Stimulated activated CD4-positive, alpha-beta T cell treated with anti-CD3 and anti-CD28 coated beads, Interleukin-1b, Interleukin-23, amount 100 ng/mL, for 48 hours (primary cell): ENCODE measurements at places on chromosomes 5 and 9.

DNA sequence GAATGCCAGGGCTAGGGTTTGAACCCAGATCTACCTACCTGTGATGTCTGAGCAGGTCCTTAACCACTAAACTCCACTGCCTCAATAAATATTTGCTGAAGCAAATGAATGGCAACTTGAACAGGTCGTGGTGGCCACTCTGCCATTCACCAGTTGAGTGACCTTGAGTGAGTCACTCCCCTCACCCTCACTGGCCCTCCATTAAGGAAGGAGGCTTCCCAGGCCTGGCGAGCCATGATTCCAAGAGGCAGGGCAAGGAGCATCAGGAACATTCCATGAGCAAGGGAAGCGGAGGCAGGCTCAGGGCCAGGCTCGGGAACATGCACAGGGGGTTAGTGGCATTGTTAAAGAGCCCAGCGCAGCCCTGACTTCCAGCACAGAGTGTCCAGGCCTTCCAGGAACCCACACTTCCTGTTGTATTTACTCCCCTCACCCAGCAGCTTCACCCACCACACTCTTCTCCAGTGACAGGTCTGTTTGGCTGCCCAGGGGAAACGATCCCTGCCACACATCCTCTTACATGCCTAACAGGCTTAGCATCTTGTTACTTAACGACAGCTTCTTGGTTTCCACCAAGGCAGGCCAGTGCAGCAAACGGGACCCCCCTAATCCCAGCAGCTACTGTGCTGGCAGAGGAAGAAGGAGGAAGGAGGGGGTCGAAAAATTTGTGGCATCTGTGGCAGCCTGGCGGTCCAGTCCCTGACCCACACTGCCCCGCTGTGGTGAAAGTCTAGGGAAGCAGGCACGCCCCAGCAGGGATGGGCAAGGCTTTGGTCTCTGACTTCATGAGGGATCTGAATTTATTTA lies 43.7 kb upstream of the TTC1 start:
- no peak for DNase-seq

DNA sequence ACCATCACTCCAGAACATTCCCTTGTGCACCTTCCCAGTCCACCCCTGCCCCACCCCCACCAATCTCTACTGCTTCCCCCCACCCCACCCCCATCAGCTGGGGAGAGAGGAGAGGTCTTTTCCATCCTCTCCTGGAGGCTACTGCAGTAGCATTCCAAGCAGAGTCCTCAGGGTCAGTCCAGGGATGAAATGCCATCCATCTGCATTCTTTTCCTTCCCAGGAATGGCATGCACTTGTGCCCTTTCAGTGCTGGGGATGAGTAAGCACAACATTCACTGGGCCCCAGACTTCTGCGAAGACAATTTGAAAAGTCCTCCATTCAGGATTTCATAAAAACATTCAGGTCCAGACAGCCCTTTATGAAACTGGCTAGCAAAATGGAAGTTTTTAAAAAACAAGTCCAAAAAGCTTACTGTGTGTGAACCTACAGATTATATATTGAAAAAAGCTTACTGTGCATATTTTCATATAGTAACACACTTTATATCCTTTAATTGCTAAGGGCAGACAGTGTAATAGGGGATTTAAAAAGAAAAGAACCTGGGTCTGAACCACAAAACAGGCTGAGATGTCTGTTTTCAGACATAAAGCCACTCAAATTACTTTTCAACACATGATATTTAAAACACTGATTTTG lies 50.0 kb upstream of the GOLPH3 start:
- no peak for DNase-seq

- peak; percentile 37 for DNase-seq
Measured at GRCh38 chr5:168947212-168947868, 353.6 kb downstream of the SLIT3 start.

- DNase-seq, result no peak
Measured at GRCh38 chr5:133354323-133355185, 257.8 kb downstream of the FSTL4 start.

DNA sequence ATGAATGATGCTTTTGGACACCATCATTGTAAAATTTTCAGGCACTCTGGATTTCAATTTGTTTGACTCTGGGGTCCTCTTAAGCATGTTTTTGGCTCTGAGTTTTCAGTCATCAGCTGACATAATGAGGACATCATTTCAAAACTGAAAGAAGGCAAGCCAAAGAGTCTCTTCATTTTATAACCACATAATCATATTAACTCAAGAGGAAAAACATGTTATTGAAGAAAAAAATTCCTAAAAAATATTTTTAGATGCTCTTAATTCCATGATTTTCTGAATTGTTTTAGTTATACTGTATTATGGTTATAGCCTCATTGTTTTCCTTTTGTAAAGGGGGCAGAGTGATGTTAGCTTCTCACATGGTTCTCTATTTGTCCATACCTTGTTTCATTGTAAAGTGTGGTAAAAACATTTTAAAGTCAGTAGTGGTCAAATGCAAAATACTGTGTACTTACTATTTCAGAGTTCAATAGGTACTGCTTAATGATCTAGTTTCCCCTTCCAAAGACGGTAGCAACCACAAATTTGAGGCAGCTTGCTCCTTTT lies 472.1 kb downstream of the DMRT2 start:
- DNase-seq, result no peak

DNA sequence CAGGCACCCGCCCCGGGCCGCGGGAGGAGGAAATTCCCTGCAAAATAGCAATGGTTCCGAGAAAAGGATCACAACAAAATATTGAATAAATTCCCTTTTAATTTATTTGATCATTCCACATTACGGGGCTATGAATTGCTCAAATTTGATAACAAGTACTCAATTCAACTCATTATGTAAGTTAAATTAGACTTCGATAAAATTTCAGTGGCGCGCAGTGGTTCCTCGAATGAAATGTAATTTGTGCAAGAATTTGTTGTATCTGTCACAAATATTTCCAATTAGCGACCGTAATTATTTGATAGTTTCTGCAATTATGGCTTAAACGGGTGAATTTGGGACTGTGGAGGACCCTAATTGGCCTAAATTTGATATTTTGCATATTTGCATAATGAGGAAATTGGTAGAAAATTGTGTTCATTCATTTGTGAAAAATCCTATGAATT lies 76.0 kb upstream of the TBCA start:
- DNase-seq, result no peak

DNA sequence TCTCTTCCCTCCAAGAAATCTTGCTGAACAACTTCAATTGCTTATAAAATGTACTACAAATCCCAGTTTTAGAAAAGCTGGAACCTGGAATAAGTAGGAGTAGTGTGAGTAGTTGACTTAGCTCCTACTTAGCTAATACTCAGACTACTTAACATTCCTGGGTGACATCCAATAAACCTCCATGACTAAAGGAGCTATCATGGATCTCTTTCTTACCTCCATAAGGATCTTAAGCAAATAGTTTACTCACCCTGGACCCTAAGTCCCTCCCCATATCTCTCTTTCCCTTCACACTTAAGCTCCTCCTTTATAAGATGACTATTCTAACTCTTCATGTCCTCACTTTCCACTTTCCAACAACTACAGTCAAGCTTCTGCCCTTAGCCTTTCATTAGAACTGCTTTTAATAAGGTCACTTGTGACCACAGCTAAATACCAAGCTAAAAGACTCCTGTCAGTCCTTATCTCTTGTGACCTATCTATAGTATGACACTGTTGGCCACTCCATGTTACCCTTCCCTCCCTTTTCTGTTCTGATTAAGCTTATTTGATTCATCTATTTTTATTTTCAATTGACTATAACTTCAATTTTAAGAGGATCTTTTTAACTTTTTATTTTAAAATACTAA lies 194.9 kb downstream of the RFX3 start:
- no peak for DNase-seq

DNA sequence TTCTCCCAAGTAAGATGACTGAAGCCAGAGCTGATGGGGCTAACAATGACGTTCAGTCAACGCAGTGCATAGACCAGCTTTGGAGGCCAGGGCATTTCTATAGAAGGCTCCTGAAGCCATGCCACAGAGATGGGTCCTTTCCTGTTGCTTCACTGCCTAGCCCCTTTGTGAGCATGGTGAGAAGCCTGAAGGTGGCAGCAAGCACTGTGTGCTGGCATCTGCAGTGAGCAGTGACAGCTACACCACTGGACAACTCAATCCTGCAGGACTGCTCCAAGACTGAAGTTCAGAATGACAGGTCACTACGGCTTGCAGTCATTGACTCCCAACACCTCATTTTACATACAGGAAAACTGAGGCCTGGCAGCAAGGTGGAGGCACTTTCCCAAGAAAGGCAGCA lies 229.0 kb downstream of the TSSK1B start:
- DNase-seq, result no peak

- peak; percentile 27 for DNase-seq
Measured at GRCh38 chr5:134543820-134544614, 18.5 kb downstream of the JADE2 start.

DNA sequence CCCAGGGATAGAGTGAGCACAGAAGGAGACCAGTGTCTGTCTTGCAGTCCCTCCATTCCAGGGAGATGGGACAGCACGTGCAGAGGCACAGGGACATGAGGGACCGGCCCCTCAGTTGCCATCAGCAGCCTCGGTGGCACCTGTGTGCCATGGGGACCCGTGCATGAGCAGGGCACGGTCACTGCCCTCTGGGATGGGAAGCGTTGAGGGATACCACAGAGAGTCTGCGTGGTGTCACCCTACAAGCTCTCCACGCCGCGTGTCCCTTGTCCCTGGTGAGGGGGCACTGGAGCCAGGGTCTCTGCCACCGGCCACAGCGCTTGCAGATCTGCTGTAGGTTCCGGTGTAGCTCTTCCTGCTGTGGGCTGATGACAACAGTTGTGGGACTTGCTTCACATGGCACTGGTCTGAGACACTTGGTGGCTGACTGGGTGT lies 108.1 kb downstream of the CACNA1B start:
- DNase-seq, result no peak

DNA sequence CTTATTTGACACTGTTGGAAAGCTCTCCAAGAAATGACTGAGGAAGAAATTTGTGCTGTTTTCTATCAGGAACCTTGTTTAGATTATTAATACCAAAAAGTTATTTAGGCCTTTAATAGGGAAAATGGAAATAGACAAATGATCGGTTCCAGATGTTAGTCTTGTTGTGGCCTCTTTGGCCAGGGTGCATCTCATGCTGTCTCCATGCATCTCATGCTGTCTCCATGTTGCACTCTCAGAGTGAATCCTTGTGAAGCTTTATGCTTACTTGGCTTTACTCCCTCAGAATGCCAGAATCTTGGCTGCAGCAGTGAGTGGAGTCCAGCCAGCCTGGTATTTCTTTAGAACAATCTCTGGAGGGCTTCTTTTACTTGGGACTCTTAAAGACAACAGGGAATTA lies 185.5 kb downstream of the ARHGAP26 start:
- DNase-seq, result no peak

GRCh38 chr9:113482341-113482740 lies 18.8 kb downstream of the RGS3 start:
- no peak for DNase-seq

GRCh38 chr5:127699416-127699815 lies 3.8 kb upstream of the CCDC192 start:
- DNase-seq, result no peak

DNA sequence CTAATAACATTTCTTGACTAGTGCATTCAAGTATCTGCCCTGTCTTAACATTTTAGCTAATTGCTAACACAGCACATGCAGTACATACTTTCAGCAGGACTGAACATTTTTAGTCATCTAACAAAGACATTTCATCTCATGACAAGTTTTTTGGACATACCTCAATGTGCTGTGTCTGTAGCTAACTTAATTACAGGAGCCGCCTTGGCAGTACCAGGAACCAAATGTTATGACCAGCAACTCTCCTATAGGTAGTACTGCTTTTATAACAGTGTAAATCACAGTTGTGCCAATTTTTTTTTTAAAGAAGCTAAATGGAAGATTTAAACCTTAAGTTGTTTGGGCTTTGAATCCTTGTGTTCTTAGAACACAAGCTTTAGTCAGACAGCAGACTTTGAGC lies 99.4 kb upstream of the SAP30L start:
- DNase-seq, result no peak

- no peak for DNase-seq
Measured at GRCh38 chr5:127582773-127583370, 65.4 kb downstream of the PRRC1 start.

- DNase-seq, result no peak
Measured at GRCh38 chr9:70609542-70610286, 195.3 kb upstream of the KLF9 start.

GRCh38 chr5:151051066-151051930 lies 29.5 kb downstream of the TNIP1 start:
- DNase-seq, result peak; percentile 70

GRCh38 chr9:38071470-38072134 lies 2.6 kb upstream of the SHB start:
- DNase-seq, result no peak

DNA sequence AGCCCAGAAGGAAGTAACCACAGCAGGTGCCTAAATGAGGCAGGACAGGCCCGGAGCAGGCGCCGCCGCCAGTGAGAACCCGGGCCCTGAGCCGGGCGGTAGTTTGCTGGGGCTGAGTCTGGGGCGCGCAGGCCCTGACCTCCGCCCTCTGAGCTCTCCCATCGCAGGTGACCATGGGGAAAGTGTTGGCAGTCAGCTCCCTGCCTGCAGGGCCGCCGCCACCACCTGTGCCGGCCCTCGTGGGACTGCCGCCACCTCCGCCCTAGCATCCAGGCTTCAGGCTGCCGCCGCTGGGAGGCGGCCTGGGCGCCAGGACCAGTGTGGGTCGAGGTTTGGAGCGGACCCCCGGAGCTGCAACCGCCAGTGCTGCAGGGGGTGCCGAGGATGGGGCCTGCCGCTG lies 61.1 kb downstream of the TARS1 start:
- DNase-seq, result no peak

DNA sequence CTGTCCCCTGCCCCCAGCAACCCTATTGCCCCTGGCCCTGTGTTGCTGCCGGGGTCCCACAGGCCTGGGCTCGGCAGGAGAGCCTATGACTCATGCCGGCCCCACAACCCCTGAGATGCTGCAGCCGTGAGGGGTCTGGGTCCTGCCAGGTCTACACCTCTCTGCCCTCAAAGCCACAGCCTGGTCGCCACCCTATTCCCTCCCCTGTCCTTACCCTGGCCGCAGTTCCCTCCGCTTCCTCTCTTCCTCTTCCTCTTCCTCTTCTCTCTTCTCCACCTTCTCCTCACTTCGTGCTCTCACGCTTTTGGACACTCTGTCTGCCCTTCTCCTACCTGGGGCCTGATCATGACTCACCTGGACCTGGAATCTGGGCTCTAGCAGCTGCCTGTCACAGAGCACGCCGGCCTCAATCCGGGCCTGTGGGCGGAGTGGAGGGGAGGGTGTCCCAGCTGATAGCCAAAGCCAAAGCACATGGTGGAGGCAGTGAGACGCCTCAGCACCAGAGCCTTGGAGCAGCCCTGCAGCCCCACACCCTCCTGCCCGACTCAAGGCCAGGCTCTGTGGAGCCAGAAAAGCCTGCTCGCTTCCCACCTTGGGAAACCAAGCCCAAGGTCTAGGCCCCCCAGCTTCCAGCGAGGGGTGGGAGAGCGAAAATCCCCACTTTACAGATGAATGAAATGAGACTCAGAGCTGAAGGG lies 26.8 kb upstream of the CSF1R start:
- no peak for DNase-seq

- no peak for DNase-seq
Measured at GRCh38 chr9:512555-513272, 298.0 kb downstream of the DOCK8 start.

GRCh38 chr9:86947146-86948073 lies at the start of gene GAS1:
Gene GAS1 (minus strand): TSS chr9:86947506. CDS start chr9:86946779, 727 bp downstream.
- peak; percentile 58 for DNase-seq
